Amniotic stem cell (primary cell): ENCODE measurements at places on chromosomes 7 and 10.

DNA sequence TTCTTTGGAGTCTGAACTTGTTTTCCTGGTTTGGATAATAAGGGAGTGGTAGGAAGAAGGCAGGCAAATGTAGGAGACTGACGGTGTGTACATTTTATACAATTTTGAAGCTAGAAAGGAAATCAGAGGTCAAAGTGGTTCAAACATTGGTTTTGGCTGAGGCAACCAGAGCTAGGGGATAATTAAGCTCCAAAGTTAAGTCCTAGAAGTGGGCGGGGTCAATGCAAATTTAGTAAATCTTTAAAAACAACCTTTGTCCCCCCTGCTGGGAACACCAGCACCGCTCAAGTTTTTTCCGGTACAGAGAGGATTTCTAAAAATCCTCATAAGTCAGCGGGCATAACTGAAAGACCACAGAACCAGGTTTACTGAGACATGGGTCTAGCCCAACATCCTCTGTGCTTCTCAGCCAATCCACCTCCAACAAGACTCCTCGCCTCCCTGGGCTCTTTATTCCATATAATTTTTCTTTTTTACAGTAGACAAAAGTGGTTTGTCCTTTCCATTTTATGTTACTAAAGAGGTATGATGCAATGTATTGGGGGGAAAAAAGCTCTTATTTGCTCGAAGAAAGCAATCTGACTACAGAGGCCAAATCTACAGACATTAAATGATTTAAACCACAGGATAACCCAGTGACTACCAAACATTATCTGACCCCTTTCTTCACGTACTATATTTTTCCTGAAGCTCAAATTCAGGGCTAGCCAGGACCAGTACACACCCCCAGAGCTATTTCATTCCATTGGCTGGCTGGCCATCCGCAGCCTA lies 1.6 kb downstream of the GLUD1 start:
- no peak for DNase-seq

- no peak for DNase-seq
Observed at GRCh38 chr7:30252885-30253795, 31.3 kb upstream of the ZNRF2 start.

GRCh38 chr10:43079856-43080255 lies 3.0 kb downstream of the RET start:
- no peak for DNase-seq

DNA sequence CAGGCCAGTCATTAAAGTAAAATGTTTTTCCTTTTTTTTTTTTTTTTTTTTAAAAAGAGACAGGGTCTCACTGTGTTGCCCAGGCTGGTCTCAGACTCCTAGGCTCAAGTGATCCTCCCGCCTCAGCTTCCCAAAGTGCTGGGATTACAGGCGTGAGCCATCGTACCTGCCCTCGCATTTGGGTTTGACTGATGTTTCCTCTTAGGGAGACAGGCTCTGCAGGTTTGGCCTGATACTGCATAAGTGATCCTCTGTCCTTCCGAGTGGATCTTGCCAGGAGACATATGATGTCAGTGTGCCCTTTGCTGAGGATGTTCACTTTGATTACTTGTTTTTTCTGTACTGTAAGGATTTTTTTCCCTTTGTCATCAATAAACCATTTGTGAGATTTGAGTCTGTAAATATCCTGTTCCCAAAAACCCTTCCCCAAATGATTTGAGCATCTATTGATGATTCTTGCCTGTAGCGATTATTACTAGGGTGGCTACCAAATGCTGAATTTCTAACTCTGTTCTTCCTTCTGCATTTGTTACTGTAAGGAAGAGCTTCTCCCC lies 19.7 kb downstream of the LIMK1 start:
- DNase-seq = no peak

DNA sequence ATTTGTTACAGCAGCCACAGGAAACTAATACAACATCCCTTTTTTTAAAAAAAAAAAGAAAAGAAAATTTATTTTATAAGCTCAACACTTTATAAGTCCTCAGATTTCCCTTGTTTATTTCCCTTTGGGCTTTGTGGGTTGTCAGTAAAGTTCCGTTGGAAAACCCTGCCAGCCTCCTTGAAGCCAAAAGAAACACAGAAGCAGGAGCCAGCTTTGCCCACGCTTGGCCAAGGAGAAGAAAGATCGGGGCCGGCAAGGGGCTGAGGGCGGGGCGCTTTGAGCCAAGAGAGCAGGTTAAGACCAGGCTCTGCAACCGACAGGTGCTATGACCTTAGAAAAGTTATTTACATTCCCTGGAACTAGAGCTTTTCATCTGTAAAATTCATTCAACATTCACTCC lies 72.7 kb downstream of the RGS10 start:
- DNase-seq = no peak

DNA sequence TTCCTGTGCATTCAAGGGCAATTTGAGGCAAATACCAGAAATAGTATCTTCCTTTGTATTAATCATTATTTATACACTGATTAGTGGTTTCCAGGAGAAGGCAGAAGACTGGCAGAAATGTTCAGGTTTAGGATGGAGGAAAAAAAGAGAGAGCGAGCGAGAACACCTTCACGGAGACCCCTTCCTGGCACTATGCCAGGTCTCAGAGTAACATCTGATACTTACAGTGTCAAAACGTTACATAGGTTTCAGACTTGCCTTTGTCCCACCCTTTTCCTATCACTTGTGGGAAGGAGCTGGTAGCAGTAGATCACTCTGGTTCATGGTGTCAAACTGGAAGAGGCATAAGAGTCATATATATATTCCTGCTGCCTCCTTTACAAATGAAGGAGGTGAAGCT lies 652 bp downstream of the OR2A12 start:
- DNase-seq = no peak

GRCh38 chr10:86193841-86194240 lies 172.8 kb downstream of the GRID1 start:
- no peak for DNase-seq

- no peak for DNase-seq
Observed at GRCh38 chr10:114320249-114321116, 81.4 kb downstream of the VWA2 start.

GRCh38 chr7:23357190-23358093 lies 58.3 kb downstream of the MALSU1 start:
- no peak for DNase-seq

GRCh38 chr7:140533394-140533872 lies 54.1 kb upstream of the MKRN1 start:
- no peak for DNase-seq

GRCh38 chr10:88236121-88236743 lies 346.9 kb downstream of the RNLS start:
- DNase-seq = no peak
